B cell (primary cell): ENCODE measurements at places on chromosomes 16 and 17. TPM values are rescaled to one million over a fixed set of nuclear protein-coding genes. Genes with fewer than 3 reads are reported as not detected.

MT1M gene
- total RNA-seq = not detected in 2 replicates

GRAP gene
- 59.8 and 73.8 TPM in 2 replicates for total RNA-seq

CCL23 gene
- not detected in 2 replicates for total RNA-seq

STAT3 gene
- 140 and 151 TPM in 2 replicates for total RNA-seq

KCNG4 gene
- total RNA-seq = not detected in 2 replicates

TPSB2 gene
- not detected in 2 replicates for total RNA-seq

KDM6B gene
- 106 and 110 TPM in 2 replicates for total RNA-seq
